Mesendoderm (in vitro differentiated cells): ENCODE measurements at places on chromosomes 7 and 10.

DNA sequence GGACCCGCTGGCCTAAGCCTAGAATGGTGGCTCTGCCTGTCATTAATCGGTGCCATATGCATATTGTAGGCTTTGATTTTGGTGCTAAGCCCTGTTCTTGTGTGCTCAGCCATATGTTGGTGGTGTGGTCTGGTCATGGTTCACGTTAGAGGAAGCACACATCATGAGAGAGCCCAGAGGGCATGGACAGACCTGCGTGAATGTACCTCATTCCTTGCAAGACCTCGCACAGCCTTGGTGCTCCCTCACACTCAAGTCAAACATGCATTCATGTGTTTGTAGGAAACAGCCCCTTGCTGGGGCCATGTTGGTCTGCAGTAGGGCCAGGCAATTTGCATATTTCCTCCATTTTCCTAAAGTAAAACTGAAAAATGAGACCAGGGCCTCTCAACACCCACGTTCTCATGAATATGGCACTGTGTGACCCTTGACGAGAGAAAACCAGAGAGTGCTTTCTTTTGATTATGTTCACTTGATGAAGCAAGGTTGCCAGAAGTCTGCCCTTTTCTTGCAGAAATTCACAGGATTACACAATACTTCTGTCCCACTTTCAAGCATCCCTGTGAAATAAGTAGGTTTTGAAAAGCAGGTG is 268.7 kb downstream of the CELF2 start:
- no peaks in the 10 kb centered on the region for H3K27me3 ChIP-seq
- H3K27ac ChIP-seq = no peak overlapping the region
- H3K4me3 ChIP-seq = no peak overlapping the region
- H3K36me3 ChIP-seq = no peaks in the 10 kb centered on the region
- no peak for DNase-seq

DNA sequence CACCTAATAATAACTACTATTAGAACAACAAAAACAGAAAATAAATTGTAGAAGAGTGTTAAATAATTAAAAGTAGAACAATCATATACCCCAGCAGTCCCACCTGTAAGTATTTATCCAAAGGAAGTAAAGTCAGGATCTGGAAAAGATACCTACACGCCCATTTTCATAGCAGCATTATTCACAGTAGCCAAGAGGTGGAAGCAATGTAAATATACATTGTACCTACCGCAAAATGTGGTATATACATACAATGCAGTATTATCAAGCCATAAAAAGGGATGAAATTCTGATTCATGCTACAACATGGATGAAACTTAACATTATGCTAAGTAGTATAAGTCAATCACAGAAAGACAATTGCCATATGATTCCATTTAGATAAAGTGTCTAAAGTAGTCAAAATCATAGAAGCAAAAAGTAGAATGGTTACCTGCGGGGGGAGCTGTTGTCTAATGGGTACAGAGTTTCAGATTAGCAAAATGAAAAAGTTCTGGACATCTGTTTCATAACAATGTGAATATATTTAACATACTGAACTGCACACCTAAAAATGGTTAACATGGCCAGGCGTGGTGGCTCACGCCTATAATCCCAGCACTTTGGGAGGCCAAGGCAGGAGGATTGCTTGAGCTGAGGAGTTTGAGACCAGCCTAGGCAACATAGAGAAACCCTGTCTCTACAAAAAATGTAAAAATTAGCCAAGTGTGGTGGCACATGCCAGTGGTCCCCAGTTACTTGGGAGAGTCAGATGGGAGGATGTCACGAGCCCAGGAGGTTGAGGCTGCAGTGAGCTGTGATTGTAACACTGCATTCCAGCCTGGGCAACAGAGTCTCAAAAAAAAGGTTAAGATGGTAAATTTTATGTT is 6.0 kb upstream of the TMED4 start:
- DNase-seq = no peak
- no peak overlapping the region for H3K27ac ChIP-seq
- no peaks in the 10 kb centered on the region for H3K27me3 ChIP-seq
- H3K4me1 ChIP-seq = no peaks in the 10 kb centered on the region
- H3K4me3 ChIP-seq = no peak overlapping the region

- no peak overlapping the region for H3K27ac ChIP-seq
- H3K36me3 ChIP-seq = no peaks in the 10 kb centered on the region
- no peaks in the 10 kb centered on the region for H3K4me1 ChIP-seq
- no peaks in the 10 kb centered on the region for H3K27me3 ChIP-seq
- no peak overlapping the region for H3K4me3 ChIP-seq
- no peak for DNase-seq
These were observed 472.8 kb downstream of the CCSER2 start for GRCh38 chr10:84801156-84801555.

GRCh38 chr10:46175296-46175695 is 111.5 kb upstream of the ANTXRL start:
- DNase-seq = no peak
- H3K36me3 ChIP-seq = no peaks in the 10 kb centered on the region
- no peak overlapping the region for H3K27ac ChIP-seq
- no peak overlapping the region for H3K4me3 ChIP-seq

- H3K27me3 ChIP-seq = no peaks in the 10 kb centered on the region
- no peaks in the 10 kb centered on the region for H3K4me1 ChIP-seq
- H3K27ac ChIP-seq = no peak overlapping the region
These were observed 69.9 kb downstream of the APBB1IP start for GRCh38 chr10:26508016-26508415.

DNA sequence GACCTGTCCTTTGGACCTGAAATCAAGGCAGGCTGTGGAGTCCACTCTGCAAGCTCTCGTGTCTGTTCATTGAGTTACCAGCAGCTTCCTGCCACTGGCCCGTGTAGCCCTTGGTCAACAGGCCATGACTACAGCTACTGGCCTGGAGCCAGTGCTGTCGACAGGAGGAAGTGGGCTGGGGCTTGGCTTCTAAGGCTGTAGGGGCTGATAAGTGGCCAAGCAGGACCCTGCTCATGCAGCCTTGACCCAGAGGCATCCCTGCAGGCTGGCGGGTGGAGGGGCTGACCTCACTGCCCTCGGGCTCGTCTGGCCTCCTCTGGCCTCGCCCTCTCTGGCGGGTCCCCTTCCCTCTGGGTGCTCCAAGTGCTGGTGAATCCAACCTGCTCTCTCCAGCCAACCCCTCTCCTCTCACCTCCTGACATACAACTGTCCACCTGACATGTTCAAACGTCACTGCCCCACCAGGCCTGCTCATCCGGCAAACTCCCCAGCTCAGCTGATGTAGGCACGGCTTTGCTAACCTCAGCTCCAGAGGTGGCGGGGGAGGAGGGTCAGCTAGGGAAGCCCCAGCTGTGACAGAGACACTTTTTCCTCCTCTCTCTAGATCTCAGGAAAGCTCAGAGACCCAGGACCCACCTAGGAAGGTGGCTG is 188.6 kb upstream of the LYZL2 start:
- DNase-seq = no peak
- H3K4me1 ChIP-seq = no peaks in the 10 kb centered on the region
- H3K27ac ChIP-seq = no peak overlapping the region
- H3K27me3 ChIP-seq = no peaks in the 10 kb centered on the region
- no peak overlapping the region for H3K4me3 ChIP-seq

DNA sequence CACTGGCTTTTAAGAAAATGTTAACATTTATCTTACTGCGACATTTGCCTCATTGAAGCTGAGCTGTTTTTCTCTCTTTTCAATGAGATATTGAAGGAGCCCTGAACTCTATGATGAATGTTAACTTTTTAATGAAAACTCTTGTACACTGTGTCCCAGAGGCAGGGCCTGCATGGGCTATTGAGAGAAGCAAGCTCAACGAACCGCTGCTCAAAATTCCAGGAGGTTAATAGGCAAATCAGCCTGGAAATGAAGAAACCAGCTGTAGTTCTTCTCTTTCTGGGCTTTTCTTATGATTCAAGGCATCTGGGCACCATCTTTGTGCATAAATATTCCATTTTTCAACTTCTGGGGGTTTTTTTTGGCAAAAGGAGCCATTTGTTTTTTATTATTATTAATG is 168.4 kb upstream of the NPVF start:
- H3K4me1 ChIP-seq = no peaks in the 10 kb centered on the region
- DNase-seq = no peak
- no peak overlapping the region for H3K27ac ChIP-seq
- no peaks in the 10 kb centered on the region for H3K27me3 ChIP-seq
- no peaks in the 10 kb centered on the region for H3K36me3 ChIP-seq
- no peak overlapping the region for H3K4me3 ChIP-seq

DNA sequence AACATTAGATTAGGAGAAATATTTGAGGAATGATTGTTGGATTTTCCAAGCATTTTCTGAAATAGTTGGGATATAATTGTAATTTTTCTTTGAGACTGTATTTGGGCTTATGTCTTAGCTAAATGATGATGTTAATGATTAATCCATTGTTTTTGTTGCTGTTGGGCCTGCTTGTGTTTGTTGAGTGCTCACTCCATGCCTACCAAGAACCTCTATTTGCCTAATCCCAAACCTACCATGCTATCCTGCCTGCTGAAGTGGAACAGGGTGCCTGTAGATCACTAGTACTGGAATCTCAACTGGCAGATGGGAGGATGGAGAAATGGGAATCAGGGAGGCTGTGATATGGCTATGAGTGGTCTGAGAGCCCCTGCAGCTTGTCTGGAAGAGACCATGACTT is 565.5 kb downstream of the SORCS3 start:
- H3K27me3 ChIP-seq = no peaks in the 10 kb centered on the region
- H3K27ac ChIP-seq = no peak overlapping the region
- no peaks in the 10 kb centered on the region for H3K4me1 ChIP-seq
- no peak for DNase-seq
- H3K36me3 ChIP-seq = no peaks in the 10 kb centered on the region
- no peak overlapping the region for H3K4me3 ChIP-seq

GRCh38 chr7:115740043-115740442 is 290.5 kb downstream of the TFEC start:
- H3K4me1 ChIP-seq = no peaks in the 10 kb centered on the region
- no peaks in the 10 kb centered on the region for H3K27me3 ChIP-seq
- no peaks in the 10 kb centered on the region for H3K36me3 ChIP-seq

DNA sequence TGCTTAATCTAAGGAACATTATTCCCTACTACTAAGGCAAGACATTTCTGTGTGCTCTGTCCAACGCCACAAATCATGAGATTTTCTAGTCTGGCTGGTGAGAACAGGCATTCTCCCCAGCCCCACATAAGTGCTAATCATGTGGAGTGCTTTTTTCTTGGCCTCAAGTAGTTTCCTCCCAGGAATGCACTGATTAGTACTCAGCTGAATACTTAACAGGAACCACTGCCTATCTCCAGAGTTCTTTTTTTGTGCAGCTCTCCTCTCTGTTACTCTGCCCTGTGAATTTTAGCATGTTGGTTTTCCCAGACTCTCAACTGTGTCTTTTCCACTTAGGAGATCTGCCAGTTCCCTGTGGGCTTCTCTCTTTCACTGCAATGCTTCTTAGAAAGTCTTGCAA is 1098.5 kb upstream of the LRRTM3 start:
- DNase-seq = peak; percentile 17
- H3K27me3 ChIP-seq = no peaks in the 10 kb centered on the region
- H3K4me3 ChIP-seq = no peak overlapping the region
- no peaks in the 10 kb centered on the region for H3K4me1 ChIP-seq
- H3K36me3 ChIP-seq = no peaks in the 10 kb centered on the region

- no peak overlapping the region for H3K4me3 ChIP-seq
- no peak overlapping the region for H3K27ac ChIP-seq
- no peaks in the 10 kb centered on the region for H3K4me1 ChIP-seq
These were observed 1116.9 kb upstream of the CELF2 start for GRCh38 chr10:9900751-9901150.

- H3K4me1 ChIP-seq = no peaks in the 10 kb centered on the region
- H3K27me3 ChIP-seq = no peaks in the 10 kb centered on the region
- H3K27ac ChIP-seq = no peak overlapping the region
- no peak overlapping the region for H3K4me3 ChIP-seq
- no peaks in the 10 kb centered on the region for H3K36me3 ChIP-seq
These were observed 199.0 kb downstream of the EMX2 start for GRCh38 chr10:117741524-117741923.

GRCh38 chr7:31814187-31814586 is 127.2 kb downstream of the PPP1R17 start:
- no peaks in the 10 kb centered on the region for H3K36me3 ChIP-seq
- peak; percentile 34 for DNase-seq
- H3K27me3 ChIP-seq = no peaks in the 10 kb centered on the region
- no peak overlapping the region for H3K27ac ChIP-seq
- no peaks in the 10 kb centered on the region for H3K4me1 ChIP-seq

- no peak overlapping the region for H3K27ac ChIP-seq
- no peak overlapping the region for H3K4me3 ChIP-seq
- H3K27me3 ChIP-seq = no peaks in the 10 kb centered on the region
- DNase-seq = no peak
- H3K36me3 ChIP-seq = no peaks in the 10 kb centered on the region
These were observed 40.6 kb upstream of the CNPY1 start for GRCh38 chr7:155586843-155587440.
